ENCODE measurements at places on chromosomes 1 and 21.

DNA sequence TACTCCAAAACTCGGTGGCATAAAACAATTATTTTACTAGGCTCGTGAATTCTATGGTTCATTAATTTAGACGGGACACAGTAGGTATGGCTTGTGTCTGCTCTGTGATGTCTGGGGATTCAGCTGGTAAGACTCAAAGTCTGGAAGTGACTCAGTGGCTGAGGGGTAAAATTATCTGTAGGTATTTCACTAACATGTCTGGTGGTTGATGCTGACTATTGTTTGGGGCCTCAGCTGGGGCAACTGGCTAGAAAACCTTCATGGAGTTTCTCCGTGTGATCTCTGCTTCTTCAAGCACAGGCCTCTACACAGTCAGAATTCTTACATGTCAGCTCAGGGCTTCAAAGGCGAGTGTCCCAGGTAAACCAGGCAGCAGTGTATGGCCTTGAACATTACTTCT is 41.2 kb upstream of the KLF17 start:
- no peak for DNase-seq

DNA sequence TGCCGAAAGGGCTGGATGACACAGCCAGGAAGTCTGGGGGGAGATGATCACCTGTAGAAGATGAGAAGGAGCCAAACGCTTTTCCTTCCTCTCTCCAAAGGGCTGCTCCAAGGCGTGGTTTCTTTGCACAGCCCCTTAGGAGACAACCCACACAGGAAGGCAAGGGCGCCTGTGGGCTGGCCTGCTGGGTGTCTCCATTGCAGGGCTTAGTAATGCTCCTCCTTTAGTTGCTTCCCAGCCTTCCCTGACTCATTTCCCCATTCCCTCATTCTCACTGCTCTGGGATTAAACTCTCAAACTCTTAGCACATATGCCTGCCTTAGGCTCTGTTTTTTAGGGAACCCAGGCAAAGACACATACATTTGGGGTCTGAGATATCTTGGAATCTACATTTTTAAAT is 1.7 kb upstream of the CLCA1 start:
- DNase-seq: no peak

GRCh38 chr1:6440198-6441126 is 15.9 kb downstream of the ESPN start:
- DNase-seq: no peak

DNA sequence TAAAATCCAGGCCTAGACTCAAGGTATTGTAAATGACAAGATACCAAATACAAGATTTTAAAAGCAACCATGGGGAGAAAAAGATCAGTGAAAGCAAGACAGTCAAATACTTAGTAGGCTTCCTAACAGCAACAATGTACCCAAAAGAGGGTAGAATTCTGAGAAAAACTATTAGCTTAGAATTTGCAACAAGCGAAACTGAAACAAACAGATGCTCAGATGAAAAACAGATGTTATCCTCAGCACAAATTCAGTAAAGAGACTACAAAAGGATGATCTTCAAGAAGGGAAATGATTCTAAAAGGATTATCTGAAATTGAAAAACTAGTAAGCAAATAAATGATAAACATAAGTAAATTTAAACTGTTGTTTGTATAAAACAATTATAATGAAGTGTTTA is 40.0 kb downstream of the PDC start:
- no peak for DNase-seq

DNA sequence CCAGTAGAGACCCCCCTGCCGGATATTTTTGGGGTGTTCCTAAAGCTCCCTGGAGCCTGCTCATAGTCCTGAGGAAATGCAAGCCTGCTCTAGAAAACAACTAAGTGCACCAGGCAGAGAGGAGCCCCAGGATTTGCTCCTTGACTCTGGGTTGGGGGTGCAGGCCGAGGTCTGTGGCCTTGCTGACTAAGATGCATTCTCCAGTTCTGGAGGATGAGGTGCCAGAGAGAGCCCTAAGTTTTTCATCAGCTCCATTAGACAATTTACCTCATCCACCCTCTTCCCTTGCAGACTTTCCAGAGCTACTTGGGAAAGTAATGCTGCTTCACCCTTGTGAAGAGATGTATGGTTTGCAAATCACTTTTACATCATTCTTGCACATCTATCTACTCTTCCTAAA is 9.1 kb downstream of the TUFT1 start:
- DNase-seq: no peak

GRCh38 chr1:221739677-221740025 is 2.2 kb downstream of the DUSP10 start:
- no peak for DNase-seq

DNA sequence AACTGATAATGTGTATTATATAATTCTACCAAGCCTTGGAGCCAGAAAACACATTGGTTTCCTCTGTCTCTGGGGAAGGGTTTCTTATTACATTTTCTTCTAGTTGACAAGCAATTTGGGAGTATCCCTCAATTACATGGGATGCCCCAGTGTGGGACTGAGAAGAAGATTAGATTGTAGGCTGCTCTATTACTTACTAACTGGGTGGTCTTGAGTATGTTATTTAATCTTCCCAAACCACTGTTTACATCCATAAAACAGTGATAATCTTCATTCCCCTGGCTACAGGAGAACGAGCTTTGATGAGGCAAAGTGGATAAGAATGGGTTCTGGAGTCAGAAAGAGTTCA is 105.8 kb downstream of the TSEN15 start:
- DNase-seq: no peak

GRCh38 chr1:8203056-8203455 is 114.9 kb upstream of the SLC45A1 start:
- no peak for DNase-seq

DNA sequence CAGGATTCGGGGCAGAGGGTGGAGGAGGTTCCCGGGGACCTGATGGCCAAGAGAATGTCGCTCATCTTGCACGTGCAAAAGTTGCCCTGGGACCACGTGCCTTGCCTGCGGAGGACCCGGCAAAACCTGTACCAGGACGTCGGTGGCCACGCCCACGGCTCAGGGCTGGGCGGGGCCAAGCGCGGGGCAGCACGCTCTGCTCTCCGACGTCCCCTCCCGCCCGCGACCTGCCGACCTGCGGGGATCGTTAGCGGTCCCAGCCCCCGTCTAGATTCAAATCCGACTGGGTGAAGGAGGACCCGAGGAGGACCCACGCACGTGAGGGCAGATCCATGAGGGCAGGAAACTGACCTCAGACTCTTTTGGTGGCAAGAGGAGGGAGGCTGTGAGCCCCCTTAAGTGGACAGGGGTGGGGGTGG is at the start of gene C1orf167:
Gene C1orf167 (plus strand): TSS at position 206 of the 419 bp plus-strand sequence. CDS start 2,208 bp downstream, outside the sequence.
- DNase-seq: no peak

DNA sequence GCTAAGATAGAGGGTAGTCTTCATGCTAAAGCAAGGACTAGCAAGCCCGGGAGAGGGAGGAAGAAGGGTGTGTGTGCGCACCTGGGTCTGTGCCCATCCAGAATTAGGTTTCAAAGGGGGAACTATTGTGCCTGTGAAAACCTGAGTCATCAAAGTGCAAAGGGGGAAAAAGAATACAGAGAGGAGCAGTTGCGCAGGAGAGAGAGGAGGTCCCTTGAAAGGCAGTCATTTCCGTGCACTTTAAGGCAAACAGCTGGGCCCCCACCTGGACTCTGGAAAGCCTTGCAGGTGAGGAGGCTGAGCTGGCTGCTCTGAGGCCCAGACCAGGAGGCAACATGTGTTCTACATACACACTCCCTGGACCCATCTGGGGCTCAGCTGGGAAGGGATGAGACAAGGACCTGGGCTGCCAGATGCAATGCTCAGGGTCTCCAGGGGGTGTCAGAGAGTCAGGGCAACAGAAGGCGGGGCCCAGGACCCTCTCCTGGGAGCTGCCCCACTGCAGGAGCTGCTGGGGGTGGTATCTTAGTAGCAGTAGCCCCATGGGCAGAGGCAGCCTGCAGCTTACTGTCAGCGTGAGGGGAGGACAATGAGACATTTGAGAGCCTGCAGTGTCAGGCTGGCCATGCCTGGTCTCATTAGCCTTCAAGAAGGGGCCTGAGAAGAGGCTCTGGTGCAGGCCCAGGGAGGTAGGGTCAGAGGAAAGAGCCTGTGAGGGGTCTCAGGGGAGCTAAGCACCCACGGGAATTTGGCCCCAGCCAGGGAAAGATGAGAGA is 14.3 kb downstream of the PROK1 start:
- no peak for DNase-seq

- no peak for DNase-seq
These were observed 16.7 kb downstream of the USP48 start for GRCh38 chr1:21766210-21766609.

DNA sequence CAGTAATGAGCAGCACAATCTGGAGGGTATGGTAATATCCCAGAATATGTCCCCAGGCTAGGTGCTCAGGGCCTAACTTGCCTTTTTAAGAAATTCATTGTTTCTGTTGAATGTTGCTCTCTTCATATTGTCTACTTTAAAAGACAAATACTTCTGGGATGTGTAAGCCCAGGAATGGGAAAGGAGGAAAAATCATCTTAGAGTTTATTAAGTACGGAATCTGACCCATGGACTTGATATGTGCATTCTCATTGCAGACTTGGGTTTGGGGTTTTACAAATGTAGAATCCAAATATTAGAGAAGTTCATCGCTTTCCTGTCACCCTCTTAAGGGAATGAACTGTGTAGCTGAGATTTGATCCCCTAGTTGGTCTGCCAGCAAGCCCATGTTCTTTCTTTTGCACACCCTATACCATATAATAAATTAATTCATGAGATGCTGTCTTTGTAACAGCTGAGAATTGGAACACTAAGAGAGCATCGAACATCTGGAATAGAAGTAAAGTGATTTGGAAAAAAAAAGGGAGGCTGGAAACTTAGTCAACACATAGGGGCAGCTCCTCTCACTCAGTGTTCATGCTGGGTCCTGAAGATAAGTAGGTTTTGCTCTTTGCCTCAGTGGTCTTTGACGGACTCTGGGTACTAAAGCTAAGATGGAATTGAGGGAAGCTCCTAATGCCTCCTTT is 235.8 kb upstream of the C1orf105 start:
- DNase-seq: no peak

DNA sequence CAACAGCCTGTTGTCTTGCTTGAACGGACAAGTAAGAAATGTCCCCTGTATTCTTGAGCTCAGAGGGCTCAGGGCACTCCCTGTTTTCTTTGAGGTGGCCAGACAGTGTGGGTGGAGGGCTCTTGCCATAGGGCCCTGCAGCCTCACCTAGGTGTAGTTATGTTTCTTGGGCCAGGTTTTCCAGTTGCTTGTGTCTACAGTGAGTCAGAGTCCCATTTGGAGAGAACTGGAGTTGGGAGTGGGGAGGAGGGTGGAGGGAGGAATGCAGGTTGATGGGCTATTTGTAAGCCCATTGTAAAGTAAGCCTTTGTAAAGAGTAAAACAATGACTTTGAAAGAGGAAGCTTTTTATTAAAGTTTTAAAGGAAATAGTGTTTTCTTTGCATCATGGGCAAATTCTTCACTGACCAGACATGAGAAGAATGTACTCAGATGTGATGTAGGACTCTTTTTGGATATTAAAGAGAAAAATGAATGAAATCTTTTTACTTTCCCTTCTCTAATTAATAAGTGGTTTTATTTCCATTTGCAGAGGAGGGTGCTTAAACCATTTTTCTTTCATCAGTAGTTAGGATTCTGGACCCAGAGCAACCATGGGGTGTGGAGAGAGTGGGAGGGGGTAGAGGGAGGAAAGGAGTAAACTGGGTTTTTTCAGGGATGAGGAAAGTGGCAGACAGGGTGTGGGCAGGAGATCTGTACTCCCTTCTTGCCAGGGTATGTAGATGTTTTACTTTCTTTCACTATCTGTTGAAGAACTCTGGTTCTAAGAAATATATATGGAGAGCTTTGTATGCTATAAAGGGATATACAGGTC is 45.1 kb upstream of the MACF1 start:
- DNase-seq: no peak

GRCh38 chr1:46544561-46545240 is 6.7 kb downstream of the KNCN start:
- no peak for DNase-seq

DNA sequence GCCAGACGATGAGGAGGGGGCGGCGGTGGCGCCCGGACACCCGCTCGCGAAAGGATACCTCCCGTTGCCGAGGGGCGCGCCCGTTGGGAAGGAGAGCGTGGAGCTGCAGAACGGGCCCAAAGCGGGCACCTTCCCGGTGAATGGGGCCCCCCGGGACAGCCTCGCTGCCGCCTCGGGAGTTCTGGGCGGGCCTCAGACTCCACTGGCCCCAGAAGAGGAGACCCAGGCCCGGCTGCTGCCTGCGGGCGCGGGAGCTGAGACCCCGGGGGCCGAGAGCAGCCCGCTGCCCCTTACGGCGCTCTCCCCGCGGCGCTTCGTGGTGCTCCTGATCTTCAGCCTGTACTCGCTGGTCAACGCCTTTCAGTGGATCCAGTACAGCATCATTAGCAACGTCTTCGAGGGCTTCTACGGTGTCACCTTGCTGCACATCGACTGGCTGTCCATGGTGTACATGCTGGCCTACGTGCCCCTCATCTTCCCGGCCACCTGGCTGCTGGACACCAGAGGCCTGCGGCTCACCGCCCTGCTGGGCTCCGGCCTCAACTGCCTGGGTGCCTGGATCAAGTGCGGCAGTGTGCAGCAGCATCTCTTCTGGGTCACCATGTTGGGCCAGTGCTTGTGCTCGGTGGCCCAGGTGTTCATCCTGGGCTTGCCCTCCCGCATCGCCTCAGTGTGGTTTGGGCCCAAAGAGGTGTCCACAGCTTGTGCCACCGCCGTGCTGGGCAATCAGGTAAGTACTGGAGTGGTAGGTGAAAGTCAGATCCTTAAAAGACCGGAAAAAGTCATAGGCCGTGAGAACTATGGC is 588 bp downstream of the FLVCR1 start:
- no peak for DNase-seq

- no peak for DNase-seq
These were observed 1806.0 kb downstream of the MRPL39 start for GRCh38 chr21:23801292-23801691.

GRCh38 chr1:6126521-6127067 is 53.5 kb downstream of the CHD5 start:
- DNase-seq: no peak

GRCh38 chr1:112803906-112804762 is 89.0 kb upstream of the PPM1J start:
- no peak for DNase-seq

- no peak for DNase-seq
These were observed 4.1 kb upstream of the CDC42BPA start for GRCh38 chr1:227322376-227322775.

- DNase-seq: no peak
These were observed 53.9 kb upstream of the CACNA1E start for GRCh38 chr1:181429462-181429861.

DNA sequence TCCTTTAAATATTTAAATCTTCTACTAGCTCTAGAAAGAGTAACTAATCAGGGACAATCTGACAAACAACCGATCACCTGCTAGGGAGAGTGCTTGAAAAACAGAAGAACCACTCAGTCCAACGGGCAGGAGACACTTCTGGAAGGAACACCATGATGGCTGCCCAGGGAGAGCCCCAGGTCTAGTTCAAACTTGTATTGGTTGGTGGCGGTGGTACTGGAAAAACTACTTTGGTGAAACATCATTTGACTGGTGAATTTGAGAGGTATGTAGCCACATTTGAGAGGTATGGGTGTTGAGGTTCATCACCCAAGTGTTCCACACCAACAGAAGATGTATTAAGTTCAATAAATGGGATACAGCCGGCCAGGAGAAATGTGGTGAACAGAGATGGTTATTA is 4.8 kb upstream of the WDR47 start:
- no peak for DNase-seq

GRCh38 chr1:183877053-183877720 is 72.3 kb downstream of the RGL1 start:
- no peak for DNase-seq

All from NCI-H1436 treated with DMSO at 0.1 percent for 48 hours (cell line).